ENCODE measurements at places on chromosomes 2 and 18. TPM values are rescaled to one million over a fixed set of nuclear protein-coding genes. Genes with fewer than 3 reads are reported as not detected.

The NXPH2 gene
- not detected for polyA plus RNA-seq

The SF3B1 gene
- 116 TPM for polyA plus RNA-seq

The NOL4 gene
- not detected for polyA plus RNA-seq

The NEU2 gene
- not detected for polyA plus RNA-seq

The RAB6C gene
- polyA plus RNA-seq, result 0.04 TPM

The DHRS9 gene
- polyA plus RNA-seq, result not detected

The IL37 gene
- not detected for polyA plus RNA-seq

The HMSD gene
- polyA plus RNA-seq, result not detected

The STPG4 gene
- not detected for polyA plus RNA-seq

The MCFD2 gene
- 52.2 TPM for polyA plus RNA-seq

The CFAP65 gene
- not detected for polyA plus RNA-seq

The SERPINB12 gene
- polyA plus RNA-seq, result not detected

The CAPN14 gene
- 0.03 TPM for polyA plus RNA-seq

The C2orf76 gene
- polyA plus RNA-seq, result 7.9 TPM

The FAM228A gene
- 0.04 TPM for polyA plus RNA-seq

The ZNF385B gene
- 24.9 TPM for polyA plus RNA-seq

The LOXL3 gene
- 0.62 TPM for polyA plus RNA-seq

The RAPGEF4 gene
- polyA plus RNA-seq, result 0.61 TPM

The DNER gene
- polyA plus RNA-seq, result 0.17 TPM

The LYPD6B gene
- polyA plus RNA-seq, result not detected

The RPIA gene
- polyA plus RNA-seq, result 34.6 TPM

The SPATA3 gene
- not detected for polyA plus RNA-seq

The OSBPL1A gene
- polyA plus RNA-seq, result 65.8 TPM

The QPCT gene
- 1.0 TPM for polyA plus RNA-seq

Measured in psoas muscle (tissue), 8 donors.